Large intestine (tissue), 12 donors: ENCODE measurements at places on chromosomes 6 and 20.

- no peak for DNase-seq
Measured at GRCh38 chr20:51696304-51697071, 71.7 kb downstream of the ATP9A start.

DNA sequence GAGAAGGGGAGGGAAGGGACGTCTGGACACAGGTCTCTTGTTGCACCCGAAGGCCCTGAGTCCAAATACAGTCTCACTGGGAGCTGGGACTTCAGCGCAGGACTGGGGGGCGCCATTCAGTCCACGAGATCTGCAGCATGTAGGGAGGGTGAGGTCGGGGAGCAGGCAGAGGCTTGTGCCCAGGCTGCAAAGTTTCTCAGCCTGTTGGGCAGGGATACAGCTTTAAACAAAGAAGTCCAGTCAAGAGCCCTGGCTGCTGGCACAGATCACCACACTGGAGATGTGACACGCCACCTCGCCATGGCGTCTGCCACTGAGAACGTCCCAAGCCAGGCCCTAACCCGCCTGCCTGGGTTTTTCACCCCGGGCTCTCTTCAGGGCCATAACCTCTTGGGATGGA lies 256.6 kb downstream of the DLL1 start:
- no peak for DNase-seq

GRCh38 chr6:30130887-30131862 lies 4.8 kb upstream of the TRIM40 start:
- peak; percentile 81 for DNase-seq

- no peak for DNase-seq
Measured at GRCh38 chr6:162560891-162561290, 166.7 kb downstream of the PRKN start.

GRCh38 chr6:128357392-128358130 lies 162.8 kb downstream of the PTPRK start:
- no peak for DNase-seq
